ENCODE measurements at places on chromosomes 6 and 20.

DNA sequence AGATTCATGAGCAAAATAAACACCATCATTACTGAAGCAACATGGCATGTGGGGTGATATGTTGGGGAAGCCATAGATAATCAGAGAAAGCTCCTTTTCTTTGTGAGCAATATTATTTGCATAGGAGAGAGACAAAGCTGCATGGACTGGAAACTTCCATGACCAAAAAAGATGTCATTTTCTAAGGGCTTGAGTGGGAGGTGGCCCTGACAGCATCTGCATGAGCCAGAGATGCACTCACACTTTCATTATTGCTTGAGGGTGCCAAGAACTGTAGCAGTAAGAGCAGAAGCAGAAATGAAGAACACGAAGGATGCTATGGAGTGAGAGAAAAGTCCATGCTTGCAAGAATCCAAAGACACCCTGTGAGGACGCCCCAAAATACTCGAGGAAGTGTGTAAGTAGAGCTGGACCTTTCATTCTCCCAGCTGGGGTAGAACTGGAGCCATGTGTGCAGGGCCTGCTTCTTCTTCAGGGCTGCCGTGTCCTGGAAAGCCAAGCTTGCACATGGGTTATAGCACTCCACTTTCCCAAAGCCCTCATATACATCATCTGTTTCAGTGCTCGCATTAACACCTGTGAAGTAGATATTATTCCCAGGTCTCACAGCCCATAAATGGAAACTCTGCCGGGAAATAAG, 851.2 kb downstream of the DHX35 start:
- DNase-seq = no peak

DNA sequence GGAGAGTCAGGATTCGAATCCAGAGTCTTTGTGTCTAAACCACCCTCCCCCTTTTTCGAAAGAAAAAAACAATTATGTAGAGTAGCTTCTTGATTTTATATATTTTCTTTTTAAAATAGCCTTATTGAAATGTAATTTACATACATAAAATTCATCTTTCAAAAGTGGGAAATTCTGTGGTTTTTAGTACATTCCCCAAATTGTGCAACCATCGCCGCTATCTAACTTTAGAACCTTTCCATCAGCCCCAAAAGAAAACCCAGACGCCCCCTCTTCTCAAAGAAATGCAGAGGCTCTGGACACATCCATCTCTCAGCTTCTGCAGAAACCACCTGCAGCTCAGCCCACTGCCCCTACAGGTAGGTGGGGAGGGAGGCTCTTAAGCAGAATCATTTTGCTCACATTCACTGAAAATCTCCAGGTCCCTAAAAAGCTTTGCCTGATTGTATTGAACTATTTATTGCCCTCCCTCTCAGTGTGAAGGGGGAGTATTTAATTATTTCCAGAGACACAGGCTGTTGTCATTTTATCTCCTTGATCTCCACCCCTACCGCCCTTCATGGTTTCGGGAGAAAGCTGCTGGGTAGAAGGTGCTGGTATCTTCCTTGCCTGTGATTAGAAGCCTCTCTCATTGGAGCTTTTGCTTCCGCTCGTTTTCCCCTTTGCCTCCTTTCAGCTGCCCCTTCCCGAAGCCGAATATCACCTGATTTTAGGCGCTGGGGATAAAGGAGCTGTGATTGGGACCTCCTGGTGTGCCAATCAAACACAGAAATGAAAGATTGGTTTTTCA, 68.7 kb upstream of the KCNG1 start:
- no peak for DNase-seq

DNA sequence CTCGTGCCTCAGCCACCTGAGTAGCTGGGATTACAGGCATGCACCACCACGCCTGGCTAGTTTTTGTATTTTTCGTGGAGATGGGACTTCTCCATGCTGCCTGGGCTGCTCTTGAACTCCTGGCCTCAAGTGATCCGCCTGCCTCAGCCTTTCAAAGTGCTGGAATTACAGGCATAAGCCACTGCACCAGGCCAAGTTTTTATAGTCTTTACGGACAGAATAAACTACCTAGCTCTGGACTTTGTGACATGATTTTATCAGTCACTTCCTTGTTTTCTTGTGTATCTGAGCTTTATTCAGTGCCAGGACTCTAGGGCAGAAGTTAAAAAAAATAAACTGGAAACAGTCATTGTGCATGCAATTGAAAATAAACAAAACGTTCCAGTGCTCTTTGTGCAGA, 46.7 kb upstream of the RALGAPA2 start:
- no peak for DNase-seq

- DNase-seq = no peak
Observed at GRCh38 chr20:57433657-57434389, 42.6 kb downstream of the RBM38 start.

- no peak for DNase-seq
Observed at GRCh38 chr6:113888956-113889630, 31.9 kb downstream of the MARCKS start.

DNA sequence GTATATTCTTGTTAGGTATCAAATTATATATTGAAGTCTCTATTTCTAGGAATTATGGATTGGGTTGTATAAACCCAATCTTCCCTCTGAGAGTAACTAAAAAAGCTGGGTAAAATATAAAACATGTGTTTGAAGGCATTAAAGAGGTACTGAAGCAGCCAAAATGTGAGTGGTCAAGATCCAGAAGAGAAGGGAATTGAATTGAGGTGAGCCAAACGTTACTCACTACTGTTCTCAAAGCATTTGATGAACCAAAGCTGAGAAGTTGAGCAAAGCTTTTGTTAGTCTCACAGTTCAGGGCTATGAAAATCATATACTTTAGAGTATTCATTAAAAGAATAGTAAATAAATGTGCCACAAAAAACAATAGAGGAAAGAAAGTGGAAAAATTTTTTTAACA, 365.8 kb downstream of the BCKDHB start:
- no peak for DNase-seq

GRCh38 chr6:33123732-33124524, 48.1 kb downstream of the HLA-DPB1 start:
- no peak for DNase-seq

DNA sequence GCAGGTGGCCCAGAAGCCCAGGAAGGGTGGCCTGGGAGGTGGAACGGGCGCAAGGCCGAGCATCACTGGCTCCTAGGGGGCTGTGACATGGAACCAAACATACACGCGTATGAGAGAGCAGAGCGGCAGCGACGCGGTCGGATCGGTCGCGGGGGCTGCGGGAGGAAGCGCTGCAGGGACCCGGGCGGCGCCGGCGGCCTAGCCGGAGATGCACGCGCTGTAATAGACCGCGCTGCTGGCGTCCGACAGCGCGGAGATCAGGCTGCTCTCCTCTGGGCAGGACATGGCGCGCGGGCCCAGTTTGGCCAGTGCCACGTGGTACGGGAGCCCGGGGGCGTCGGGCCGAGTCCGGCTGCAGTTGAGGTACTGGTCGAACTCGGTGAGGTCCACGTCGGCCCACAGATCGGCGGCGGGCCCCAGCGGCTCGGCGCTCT, 1.5 kb downstream of the SOX18 start:
- DNase-seq = no peak

DNA sequence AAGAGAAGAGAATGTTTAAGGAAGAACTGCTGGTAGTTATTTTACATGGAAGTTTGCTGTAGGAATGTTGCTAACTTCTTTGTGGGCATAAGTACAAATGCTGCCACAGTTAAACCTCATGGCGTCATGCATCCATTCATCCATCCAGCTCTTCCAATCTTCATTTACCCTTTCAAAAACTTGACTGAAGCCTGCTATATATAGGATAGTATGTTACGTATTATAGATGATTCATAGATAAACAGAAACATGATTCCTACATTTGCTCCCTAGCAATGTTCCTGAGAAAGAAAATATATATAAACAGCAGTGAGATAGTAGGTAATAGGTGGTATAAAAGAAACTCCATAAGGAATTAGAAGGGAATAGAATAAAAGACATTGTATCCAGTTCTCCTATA, 93.7 kb downstream of the NDUFAF5 start:
- no peak for DNase-seq

DNA sequence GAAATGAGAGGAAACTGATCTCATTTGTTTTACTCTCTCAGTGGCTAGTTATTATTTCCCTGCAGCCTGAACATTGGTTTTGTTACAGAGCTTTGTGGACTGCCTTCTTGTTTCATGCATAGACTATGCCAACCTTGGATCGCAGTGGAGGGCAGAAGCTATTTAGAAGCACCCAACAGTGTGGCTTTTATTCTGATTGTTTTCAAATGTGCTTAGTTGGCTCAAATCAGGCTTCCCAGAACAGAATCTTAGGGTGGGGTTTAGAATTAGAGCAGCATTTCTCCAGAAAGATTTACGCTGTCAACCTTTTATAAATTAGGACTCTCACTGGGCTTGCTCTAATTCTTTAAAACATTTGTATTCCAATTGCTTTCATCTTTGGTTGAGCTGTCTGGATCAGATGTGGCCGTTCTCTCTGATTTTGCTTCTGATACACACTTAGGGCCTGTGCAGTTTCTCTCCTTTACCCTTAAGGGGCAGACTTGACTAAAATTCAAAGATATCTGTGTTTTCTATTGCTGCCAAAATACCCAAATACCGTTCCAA, 210.3 kb downstream of the BCKDHB start:
- DNase-seq = no peak

GRCh38 chr20:34747479-34747878, 43.3 kb downstream of the TP53INP2 start:
- DNase-seq = no peak

GRCh38 chr20:55116598-55116997, 641.2 kb downstream of the DOK5 start:
- DNase-seq = no peak

DNA sequence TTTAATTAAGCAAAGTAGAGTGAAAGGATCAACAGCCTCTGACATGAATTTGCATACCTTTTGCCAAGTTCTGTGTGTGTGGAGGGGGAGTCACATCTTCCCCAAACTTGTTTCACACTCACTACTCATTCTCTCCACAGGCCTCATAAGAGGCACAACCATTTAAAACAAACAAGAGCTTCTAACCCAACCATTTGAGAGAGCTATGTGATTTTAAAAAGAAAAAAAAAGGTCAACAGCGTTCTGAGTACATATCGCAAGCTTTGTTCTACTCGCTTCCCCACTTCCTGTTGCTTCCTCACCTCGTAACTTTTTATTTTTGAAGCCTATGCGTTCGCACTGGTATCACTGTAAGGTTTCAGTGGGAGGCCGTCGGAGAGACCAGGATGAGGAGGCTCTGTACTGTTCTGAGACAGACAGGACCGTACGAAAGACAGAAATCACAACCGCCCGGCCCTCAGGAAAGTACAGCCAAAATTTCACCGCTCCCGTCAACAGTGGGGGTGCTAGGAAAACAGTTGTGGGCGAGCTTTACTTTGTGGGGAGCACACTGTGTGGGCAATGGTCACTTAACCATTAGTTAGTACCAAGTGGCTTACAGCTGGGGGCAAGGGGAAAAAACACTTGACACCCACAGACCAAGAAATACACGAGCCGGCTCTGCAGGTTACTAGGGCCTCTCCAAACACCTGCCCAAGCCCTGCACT, 61.3 kb downstream of the TRERF1 start:
- no peak for DNase-seq

Measured in upper lobe of right lung (tissue), 1 donor.